ENCODE measurements at places on chromosomes 3 and 15.

GRCh38 chr15:58420579-58421043 lies 11.2 kb upstream of the LIPC start:
- no peak for DNase-seq

GRCh38 chr3:25897019-25897418 lies 107.1 kb downstream of the OXSM start:
- no peak for DNase-seq

DNA sequence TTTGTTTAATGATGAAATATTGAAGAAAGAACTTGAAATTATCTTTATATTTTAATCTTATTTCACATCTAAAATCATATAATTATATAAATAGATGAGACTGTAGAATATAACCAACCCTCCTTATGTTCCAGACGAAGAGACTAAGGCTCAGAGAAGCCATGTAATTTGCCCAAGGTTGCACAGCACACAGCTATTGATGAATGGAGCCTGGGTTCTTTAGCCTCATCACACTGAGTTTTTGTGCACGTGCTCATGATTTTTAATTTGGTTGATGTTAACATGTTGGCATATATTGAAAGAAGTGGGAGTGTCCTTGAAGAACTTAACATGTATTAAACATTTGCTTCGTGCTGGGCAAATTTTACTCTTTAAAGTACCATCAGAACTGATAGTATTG lies 151.6 kb downstream of the FNDC3B start:
- no peak for DNase-seq

DNA sequence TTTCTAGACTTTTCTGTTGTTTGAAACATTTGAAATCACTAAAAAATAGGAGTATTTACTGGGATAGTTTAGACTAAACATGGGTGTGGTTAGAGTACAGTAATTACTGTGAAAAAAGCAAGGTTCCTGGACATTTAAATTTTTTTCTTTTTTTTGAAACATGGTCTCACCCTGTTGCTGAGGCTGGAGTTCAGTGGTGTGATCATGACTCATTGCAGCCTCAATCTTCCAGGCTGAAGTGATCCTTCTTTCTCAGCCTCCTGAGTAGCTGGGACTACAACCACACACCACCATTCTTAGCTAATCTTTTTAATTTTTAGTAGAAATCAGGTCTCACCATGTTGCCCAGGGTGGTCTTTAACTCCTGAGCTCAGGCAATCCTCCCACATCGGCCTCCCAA lies 20.4 kb upstream of the CELF6 start:
- DNase-seq = no peak

DNA sequence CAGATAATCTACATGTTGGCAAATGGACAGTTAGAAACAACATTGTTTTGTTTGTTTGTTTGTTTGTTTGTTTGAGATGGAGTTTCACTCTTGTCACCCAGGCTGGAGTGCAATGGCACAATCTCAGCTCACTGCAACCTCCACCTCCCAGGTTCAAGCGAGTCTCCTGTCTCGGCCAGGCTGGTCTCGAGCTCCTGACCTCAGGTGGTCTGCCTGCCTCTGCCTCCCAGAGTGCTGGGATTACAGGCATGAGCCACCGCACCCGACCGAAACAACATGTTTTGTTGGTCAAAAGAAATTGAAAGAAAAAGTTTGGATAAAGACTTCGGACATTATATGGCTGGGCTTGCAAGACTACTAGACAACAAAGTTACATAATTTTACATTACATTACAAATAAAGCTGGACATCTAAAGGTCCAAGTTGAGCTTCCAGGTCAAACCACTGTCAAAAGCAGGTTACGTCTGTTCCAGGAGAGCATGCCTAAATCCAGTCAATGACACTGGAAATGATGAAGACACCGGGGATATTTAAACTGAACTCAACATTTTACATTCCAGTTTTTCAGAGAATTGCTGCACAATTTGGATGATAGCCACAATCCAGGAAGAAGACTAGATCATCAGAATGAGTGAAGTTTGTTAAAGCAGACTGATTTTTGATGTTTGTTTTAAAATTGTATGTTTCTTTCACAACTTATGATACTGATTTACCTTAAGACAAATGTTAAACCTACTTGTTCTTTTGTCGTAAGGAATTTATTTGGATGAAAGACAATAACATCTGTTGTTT lies 18.6 kb downstream of the SERP1 start:
- DNase-seq = no peak

GRCh38 chr15:77371850-77372563 lies 47.9 kb downstream of the PEAK1 start:
- DNase-seq = no peak

GRCh38 chr15:68843425-68844311 lies 23.0 kb upstream of the ANP32A start:
- no peak for DNase-seq

DNA sequence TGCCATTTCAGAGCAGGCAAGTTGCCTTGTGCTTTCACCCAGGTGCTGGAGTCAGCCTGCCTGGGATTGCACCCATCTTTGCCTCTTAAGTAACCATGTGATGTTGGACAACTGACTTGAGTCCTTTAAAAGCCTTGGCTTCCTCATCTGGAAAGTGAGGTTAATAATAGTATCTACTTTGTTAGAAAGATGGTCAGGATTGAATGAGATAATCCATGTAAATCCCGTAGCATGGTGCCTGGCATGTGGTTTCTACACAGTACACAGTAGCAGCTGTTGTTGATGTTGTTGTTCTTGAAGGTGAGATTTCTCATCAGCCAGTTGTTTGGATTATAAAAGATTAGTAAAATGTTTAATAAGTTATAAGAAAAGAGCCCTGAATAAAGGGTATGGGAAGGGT lies 48.8 kb downstream of the PSMD6 start:
- DNase-seq = no peak

- DNase-seq = no peak
Observed at GRCh38 chr15:93417156-93417555, 328.1 kb upstream of the RGMA start.

- DNase-seq = no peak
Observed at GRCh38 chr3:30752970-30753369, 141.5 kb downstream of the GADL1 start.

DNA sequence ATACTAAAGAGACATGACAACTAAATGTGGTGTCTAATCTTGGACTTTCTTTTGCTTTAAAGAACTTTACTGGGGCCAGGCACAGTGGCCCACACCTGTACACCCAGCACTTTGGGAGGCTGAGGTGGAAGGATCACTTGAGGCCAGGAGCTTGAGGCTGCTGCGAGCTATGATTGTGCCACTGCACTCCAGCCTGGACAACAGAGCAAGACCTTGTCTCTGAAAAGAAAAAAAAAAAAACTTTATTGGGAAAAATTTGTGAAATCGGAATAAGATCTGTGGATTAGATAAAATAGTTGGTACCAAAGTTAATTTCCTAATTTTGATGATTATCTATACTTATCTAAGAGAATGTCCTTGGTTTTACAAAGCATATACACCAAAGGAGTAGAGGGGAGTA lies 34.4 kb upstream of the USP3 start:
- no peak for DNase-seq

DNA sequence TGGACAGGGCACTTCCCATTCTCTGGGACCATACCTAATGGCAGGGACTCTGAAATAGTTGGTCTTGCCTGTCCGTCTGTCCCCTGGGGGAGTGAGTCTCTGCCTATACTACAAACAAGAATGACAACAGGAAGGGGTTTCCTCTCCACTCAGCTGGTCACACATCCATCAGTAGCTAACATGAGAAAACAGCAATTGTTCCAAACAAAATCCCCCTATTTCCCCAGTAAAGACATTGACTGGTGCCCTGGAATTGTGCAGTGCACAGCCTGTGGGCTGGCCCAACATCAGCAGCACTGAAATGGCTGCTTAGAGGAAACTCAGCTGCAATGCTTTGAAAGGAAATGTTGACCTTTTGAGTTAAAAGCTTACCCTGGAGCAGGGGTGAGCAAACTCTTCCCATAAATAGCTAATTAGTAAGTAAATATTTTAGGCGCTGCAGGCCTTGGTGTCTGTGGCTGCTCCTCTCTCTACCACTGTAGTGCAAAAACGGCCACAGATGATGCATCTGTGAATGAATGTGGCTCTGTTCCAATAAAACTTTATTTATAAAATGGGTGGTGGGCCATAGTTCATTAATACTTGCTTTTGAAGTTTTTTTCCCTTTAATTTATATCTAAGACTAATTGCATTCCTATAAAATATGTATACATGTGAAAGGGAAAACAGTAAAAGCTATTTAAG lies 174.3 kb downstream of the KLF13 start:
- no peak for DNase-seq

DNA sequence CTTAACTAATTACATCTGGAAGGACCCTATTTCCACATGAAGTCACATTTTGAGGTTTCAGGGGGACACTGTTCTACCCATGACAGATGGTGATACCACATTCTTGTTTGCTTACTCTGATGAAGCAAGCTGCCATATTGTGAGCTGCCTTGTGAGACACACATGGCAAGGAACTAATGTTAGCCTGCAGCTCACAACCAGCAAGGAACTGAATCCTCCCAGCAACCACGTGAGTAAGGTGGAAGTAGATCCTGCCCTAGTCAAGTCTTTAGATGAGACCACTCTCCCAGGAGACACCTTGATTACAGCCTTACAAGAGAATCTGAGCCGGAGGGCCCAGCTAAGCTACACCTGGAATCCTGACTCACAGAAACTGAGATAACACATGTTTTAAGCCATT lies 160.1 kb downstream of the PDE8A start:
- DNase-seq = no peak

GRCh38 chr15:43253431-43254403 lies 13.0 kb downstream of the TGM5 start:
- DNase-seq = no peak

DNA sequence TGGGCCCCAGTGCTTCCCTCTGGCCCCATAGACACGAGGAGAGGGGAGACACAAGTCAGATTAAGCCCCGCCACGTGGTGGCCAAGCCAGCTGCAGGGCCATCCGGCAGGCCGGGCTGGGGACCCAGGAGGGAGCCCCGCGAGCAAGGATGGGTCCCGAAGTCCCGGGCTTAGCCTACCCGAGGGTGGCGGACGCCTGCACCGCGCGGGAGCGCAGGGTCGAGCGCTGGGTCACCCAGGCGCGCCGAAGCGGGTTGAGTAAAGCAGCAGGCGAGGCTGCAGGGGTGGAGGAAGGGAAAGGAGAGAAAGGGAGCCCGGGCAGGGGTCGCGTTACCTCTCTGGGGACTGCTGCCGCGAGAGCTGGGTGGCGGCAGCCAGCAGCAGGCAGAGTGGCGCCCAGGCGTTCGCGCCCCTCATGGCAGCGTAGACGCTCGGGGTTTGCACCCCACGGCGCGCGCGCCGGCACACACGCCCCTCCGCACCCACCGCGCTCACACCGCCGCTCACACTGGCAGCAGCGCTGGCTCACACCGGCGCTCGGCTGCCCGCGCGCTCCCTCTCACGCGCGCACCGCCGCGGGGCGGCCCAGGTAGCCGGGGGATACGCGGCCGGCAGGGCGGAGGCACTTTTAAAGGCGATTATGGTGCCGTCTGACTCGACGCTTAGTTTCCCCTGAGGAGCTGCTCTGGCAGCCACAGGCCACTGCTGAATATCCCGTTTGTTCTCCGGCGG lies at the start of gene PCOLCE2:
Gene PCOLCE2 (minus strand): TSS at position 603 of the 731 bp plus-strand sequence. CDS start 187 bp downstream, at position 416.
- peak; percentile 74 for DNase-seq

DNA sequence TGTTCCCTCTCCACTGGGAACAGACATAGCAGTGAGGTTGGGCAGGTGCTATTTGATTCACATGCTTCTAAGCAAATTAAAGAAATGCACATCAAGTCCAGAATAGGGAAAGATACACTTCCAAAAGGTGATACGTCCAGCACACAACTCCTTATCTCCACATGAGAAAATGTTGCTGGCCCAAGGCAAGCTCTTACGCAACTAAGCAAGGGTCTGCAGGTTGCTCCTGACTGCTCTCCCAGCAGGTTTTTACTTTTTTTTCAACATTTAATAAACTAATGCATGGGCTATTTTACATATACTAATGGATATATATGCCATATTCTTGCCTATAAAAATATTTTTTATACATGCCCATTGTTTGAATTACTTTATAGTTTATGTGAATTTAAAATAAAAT lies 818.5 kb upstream of the ROBO1 start:
- no peak for DNase-seq

- no peak for DNase-seq
Observed at GRCh38 chr3:68943753-68944500, 11.6 kb upstream of the TAFA4 start.

- DNase-seq = no peak
Observed at GRCh38 chr15:57012556-57012955, 94.1 kb downstream of the TCF12 start.

GRCh38 chr15:62719316-62719715 lies 323.2 kb upstream of the TPM1 start:
- no peak for DNase-seq

DNA sequence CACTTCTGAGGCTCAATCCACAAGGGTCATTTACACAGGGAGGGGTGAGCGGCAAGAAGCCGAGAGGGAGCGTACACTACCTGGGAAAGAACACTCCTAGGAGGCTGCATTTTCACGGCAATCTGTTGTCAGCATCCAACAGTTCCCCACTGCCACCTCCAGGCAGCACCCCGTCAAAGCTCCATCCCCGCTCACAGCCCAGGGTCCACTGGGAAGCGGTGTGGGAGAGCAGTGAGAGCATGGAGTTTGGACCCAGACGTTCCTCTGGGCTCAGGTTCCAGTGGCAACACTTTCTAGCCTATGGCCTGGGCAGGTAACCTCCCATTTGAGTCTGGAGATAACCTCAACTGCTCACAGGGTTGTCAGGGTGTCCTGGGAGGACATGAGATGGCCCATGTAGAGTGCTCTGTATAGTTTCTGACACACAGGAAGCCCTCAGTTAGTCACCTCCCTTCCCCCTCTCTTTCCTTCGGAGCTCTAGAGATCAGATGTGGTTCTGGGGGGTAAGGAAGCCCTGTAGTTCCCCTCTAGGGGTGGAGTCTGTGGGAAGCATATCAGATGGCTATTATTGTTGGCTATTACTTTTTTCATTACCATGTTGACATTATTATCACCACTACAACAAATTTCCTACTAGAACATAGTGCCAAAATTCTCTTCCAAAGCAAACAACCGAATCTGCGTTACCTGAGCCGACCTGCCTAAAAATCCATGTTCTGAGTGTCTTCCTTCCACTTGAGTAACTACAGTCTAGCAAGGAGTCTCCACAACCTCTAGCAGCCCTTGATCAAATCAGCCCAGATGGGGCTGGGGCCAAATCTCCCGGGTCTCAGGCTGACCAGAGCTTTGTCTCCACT lies 29.1 kb downstream of the RUVBL1 start:
- DNase-seq = no peak

GRCh38 chr15:59993950-59994401 lies 10.1 kb upstream of the FOXB1 start:
- DNase-seq = no peak

DNA sequence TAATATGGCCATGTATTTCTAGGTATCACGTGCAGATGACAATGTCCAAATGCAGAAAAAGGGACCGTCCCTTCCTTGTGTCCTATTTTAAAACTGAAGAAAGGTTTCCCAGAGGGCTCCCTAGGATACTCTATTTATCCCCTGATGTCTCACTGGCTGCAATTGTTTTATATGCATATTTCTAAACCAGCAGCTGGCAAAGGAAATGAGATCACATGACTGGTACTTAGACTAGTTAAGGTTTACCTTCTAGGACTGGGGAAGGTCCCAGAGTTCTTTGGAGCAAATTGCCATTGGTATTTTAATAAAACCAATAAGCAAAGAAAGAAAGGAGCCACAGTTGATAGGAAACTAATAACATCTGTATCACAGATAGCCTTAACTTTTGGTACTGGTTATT lies 29.5 kb downstream of the GTF2E1 start:
- DNase-seq = no peak

Measured in left forelimb (tissue), 1 donor.